LHCN-M2 (cell line): ENCODE measurements at places on chromosomes 12 and 14. TPM values are rescaled to one million over a fixed set of nuclear protein-coding genes. Genes with fewer than 3 reads are reported as not detected.

DNA sequence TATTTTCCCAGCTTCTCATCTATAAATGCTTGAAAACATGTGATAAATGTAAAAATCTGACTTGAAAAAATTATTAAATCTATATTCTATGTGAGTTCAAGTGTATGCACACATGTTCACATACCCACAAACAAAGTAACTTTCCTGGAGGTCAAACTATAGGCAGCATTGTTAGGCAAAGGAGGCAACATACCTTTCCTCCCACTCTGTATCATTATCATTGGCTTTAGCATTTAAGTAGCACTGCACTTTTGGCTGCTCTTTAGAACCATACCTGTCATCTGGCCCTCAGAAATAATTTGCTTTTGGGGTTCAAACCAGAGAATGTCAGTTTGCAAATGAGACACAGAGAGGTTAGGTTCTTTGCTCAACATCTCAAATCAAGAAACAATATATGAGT is 102.4 kb upstream of the CCDC196 start:
- DNase-seq, result no peak

DNA sequence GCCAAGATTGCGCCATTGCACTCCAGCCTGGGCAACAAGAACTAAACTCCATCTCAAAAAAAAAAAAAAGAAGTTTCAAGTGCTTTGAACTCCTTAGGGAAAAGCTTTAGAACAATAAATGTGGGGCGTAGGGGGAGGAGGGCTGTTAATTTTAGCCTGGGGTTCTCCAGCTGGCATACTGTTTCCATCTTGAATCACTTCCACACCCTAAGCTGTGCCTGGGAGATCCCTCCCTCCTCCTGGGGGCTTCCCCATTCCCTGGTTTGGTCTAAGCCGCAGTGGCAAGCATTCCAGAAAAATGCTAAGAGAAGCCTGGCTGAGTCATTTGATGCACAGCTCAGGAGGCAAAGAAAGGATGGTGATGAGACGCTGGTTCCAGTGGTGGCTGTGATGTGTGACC is 2.3 kb upstream of the ZNF384 start:
- DNase-seq, result peak; percentile 70

- peak; percentile 88 for DNase-seq
Observed at GRCh38 chr14:68191567-68192321, 372.2 kb downstream of the RAD51B start.

- DNase-seq, result no peak
Observed at GRCh38 chr14:62304257-62304656, 542.0 kb downstream of the SNAPC1 start.

- DNase-seq, result no peak
Observed at GRCh38 chr14:67817750-67818438, 1.5 kb upstream of the ZFYVE26 start.

DNA sequence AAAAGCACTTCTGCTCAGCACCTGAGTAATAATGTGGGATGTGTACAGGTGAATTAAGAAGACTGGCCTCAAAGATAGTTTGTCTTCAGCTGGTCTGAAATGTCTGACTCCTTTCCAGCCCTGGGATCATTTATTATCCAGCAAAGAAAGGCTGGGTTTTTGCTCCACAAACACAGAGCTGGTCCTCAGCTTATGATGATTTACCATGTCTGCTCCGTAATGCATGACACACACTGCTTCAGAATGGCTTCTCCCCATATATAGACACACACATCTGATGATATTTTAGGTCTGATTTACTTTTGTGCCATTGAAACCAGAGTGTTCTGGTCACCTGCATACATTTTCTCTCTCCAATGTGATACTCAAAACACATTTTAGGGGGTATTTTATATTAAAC is 225.0 kb downstream of the SLC25A21 start:
- no peak for DNase-seq

- peak; percentile 44 for DNase-seq
Observed at GRCh38 chr12:43277651-43278540, 274.1 kb downstream of the ADAMTS20 start.

DNA sequence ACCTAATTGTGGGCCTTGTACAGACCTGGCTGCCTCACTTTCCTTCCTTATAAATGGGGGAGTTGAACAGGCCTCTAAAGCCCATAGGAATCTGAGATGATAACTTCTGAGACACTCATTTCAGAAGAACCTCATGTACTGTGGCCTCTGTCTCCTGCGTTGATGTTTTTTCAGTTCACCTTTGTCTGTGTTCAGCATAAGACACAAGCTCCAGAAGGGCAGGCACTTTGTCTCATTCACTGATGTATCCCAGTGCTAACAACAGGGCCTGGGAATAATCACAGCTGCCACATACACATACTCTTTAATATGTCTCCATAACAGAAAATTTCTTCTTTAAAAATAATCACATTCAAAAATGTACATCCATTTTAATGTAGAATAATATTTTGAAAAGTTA is 3.3 kb downstream of the FGD6 start:
- DNase-seq, result no peak

- DNase-seq, result no peak
Observed at GRCh38 chr12:39441189-39441962, 1.5 kb downstream of the KIF21A start.

GRCh38 chr14:79342942-79343341 is 868.4 kb downstream of the DIO2 start:
- no peak for DNase-seq

GRCh38 chr14:35046751-35047536 is 872 bp downstream of the FAM177A1 start:
- DNase-seq, result peak; percentile 43

- DNase-seq, result no peak
Observed at GRCh38 chr14:56210571-56210970, 92.4 kb downstream of the PELI2 start.

- no peak for DNase-seq
Observed at GRCh38 chr14:91521061-91521640, 11.0 kb upstream of the PPP4R3A start.

Gene PLBD1
- 0.06 and 0.29 TPM in 2 replicates for total RNA-seq

Gene ADAM20
- total RNA-seq, result 0.19 and 0.34 TPM in 2 replicates

- no peak for DNase-seq
Observed at GRCh38 chr12:93460902-93461301, 6.4 kb upstream of the MRPL42 start.

DNA sequence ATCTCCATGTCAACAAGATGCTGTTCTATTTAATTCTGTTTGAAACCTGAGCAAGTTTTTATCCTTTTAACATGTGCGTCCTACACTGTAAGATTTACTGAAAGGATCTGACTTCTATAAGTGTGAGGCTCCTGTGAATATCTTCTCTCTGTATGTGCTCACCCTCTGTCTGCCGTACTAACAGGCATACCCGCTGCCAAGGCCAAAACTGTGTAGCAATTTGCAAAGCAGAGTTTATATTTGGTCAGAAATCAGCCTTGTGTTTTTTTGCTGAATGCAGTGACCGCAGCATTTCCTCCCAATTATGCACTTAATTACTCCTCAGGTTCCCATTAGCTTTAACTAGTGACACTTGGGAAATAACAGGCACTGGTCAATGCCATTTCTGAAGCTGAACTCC is 12.3 kb downstream of the CHST11 start:
- no peak for DNase-seq

Gene SMCO2
- not detected in 2 replicates for total RNA-seq

- DNase-seq, result no peak
Observed at GRCh38 chr14:90660865-90661570, 155.2 kb downstream of the TTC7B start.

- DNase-seq, result no peak
Observed at GRCh38 chr14:24194873-24195185, 412 bp downstream of the TM9SF1 start.

GRCh38 chr12:100718187-100718586 is 76.4 kb upstream of the ANO4 start:
- DNase-seq, result peak; percentile 40

Gene ANKRD33
- total RNA-seq, result not detected in 2 replicates

DNA sequence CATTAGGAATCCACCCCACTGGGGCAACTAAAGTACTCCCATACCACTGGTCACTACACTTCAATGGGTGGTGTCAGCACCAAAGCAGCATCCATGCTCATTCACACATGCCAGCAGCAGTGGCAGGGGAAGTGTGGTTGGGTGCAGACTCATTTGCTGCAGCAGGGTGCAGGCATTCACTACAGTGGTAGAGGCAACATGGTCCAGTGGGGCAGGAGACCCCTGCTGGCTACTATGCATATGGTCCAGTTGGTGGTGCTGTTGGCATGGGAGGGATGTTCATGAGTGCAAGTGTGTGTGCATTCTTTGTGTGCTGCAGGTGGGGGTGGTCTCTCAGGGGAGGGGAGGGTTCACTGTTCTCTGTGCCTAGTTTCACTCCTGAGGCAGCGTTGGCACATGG is 908.4 kb upstream of the NOVA1 start:
- no peak for DNase-seq

Gene CARMIL3
- total RNA-seq, result under 0.01 TPM in 1 of 2 replicates, not detected in the other

DNA sequence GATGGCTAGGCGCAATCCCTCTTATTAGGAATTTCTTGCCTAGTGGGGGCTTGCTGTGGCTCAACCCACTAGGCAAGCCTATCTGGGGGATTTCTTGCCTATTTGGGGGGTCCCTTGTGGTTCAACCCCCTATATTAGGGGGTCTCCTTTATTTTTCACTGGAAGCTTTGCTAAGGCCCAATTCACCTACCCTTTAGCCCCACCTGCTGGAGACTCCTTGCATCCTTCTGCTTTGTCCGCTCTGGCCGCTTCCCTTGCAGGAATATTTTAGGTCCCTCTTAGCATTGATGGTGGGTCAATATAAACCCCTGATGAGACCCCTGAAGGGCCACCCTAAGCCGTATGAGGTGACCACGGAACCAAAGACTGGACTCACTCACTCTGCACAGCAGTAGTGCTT is 1552.1 kb downstream of the AACS start:
- peak; percentile 10 for DNase-seq

DNA sequence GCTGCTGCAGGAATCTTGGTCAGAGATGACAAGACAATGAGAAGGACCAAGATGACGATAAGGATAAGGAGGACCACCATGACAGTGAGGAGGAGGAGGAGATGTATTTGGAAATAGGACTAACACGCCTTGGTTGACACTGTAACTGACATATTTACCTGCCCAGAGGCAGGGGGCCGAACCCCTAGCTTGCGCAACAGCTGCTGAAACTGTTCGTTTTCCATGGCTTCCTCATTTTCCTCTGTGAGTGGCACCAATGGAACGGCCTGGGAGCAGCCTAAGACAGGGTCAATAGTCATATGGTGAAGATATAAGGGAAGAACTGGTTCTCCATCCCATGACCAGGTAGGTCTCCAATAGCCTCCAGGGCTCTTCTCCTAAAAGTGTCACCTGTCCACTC is 28.8 kb downstream of the TIMELESS start:
- no peak for DNase-seq

- no peak for DNase-seq
Observed at GRCh38 chr12:25771476-25771875, 187.0 kb upstream of the RASSF8 start.

GRCh38 chr12:114425031-114425626 is 19.2 kb upstream of the TBX5 start:
- DNase-seq, result no peak

DNA sequence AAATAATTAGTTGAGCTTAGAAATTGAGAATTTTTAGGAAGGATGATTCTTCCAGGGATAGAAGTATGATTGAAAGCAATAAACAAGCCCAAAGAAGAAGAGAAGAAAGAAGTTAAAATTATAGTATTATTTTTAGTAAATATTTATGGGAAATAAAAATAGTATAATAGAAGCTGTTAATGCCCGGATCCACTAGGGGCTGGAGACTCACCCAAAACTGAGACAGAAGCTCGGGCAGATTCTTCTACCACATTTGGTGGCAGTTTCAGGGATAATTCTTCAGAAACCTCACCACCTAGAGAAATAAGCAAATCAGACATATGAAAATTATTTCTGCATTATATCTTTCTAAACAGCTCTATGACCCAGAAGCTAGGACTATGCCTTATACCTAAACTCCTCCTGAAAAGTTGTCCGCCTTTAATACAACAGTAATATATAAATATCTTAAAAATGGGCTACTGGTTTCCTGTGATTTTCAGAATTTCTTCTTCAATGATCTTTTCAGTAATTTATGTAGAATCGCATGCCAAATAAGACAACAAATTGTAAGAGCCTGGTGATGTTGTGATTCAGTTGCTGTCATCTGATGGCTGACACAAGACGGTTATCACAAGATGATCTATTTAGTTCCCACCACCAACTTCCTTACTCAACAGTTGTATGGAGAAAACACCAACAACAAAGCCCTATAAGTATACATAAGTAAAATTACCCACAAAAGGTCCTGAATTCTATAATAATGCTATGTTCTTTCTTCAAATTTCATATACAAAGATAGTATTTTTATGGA is 35.6 kb downstream of the A2M start:
- no peak for DNase-seq

- no peak for DNase-seq
Observed at GRCh38 chr12:97168804-97169203, 261.7 kb downstream of the NEDD1 start.

DNA sequence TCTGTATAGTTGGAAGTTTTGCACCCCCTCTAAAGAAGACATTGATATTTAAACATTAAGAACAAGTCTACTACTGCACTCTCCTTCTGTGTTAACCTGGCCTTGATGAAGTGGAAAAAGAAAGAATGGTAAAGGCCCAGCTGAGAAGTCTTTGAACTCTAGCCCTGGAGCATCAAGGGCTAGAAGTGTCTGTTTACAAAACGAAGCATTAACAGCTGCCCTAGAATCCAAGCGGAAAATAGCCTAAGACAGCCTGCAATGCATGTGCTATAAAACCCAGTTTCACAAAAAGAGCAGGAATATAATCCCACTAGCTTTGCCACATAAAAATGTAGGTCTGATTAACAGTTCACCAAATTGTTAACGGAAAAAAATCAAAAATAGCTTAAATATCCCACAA is 60.5 kb downstream of the NUMB start:
- DNase-seq, result peak; percentile 24

DNA sequence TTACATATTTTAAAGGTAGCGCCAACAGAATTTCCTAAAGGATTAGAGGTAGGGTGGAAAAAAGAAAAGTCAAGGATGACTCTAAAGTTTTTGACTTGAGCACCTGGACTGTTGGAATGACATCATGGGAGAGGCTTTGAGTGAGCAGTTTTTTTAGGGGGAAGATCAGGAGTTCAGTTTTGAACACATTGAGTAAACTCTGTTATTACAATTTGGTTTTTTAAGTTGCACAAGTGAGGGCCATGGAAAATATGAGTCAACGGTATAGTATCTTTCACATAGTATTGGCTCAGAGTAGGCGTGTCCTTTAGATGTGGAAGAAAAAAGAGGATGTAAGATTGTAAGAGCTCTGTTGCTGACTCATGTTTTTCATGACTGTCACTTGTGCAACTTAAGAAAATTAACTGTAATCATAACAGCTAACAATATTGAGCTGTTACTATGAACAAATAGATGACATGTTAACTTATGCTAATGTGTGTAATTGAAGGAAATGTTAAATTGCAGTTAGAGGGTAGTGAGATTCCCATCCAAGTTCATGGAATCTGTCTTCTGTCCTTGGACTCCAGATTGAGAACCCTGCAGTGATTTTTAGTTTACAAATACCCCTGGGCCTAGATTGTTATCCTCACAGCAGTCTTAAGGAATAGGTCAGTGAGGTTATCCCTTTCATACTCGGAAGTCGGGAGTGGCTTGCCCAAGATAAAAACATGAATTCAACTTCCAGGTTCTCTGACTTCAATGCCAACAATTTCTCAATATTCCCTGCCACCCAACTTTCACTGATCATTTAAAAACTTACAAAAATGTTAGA is 48.2 kb upstream of the ATP2B1 start:
- DNase-seq, result peak; percentile 99

- DNase-seq, result no peak
Observed at GRCh38 chr14:24309538-24310264, at the start of gene LTB4R2. LTB4R2 (plus strand) TSS chr14:24310140; CDS start chr14:24310665, 525 bp downstream.
